ENCODE measurements at places on chromosomes 7 and 10. TPM values are rescaled to one million over a fixed set of nuclear protein-coding genes. Genes with fewer than 3 reads are reported as not detected.

The LSM8 gene
- total RNA-seq, result 39.9 TPM

The PGAM2 gene
- 2.4 TPM for total RNA-seq

The POM121L12 gene
- total RNA-seq, result not detected

The TCF7L2 gene
- total RNA-seq, result 51.1 TPM

The GNG11 gene
- total RNA-seq, result 1.3 TPM

The CCDC3 gene
- total RNA-seq, result 2.1 TPM

The STK31 gene
- total RNA-seq, result 0.30 TPM

The CLRN3 gene
- not detected for total RNA-seq

The GRID2IP gene
- 3.0 TPM for total RNA-seq

The CALHM3 gene
- 0.18 TPM for total RNA-seq

The TMEM225B gene
- total RNA-seq, result 0.78 TPM

The AS3MT gene
- total RNA-seq, result 8.8 TPM

The HTR5A gene
- total RNA-seq, result not detected

The TUBB8 gene
- total RNA-seq, result 2.4 TPM

The KCND2 gene
- 4.6 TPM for total RNA-seq

The ZP3 gene
- total RNA-seq, result 3.3 TPM
